ENCODE measurements at places on chromosomes 11 and 22. TPM values are rescaled to one million over a fixed set of nuclear protein-coding genes. Genes with fewer than 3 reads are reported as not detected.
A peak's percentile ranks its signal among the peaks of the same experiment; 100 is the strongest.

DNA sequence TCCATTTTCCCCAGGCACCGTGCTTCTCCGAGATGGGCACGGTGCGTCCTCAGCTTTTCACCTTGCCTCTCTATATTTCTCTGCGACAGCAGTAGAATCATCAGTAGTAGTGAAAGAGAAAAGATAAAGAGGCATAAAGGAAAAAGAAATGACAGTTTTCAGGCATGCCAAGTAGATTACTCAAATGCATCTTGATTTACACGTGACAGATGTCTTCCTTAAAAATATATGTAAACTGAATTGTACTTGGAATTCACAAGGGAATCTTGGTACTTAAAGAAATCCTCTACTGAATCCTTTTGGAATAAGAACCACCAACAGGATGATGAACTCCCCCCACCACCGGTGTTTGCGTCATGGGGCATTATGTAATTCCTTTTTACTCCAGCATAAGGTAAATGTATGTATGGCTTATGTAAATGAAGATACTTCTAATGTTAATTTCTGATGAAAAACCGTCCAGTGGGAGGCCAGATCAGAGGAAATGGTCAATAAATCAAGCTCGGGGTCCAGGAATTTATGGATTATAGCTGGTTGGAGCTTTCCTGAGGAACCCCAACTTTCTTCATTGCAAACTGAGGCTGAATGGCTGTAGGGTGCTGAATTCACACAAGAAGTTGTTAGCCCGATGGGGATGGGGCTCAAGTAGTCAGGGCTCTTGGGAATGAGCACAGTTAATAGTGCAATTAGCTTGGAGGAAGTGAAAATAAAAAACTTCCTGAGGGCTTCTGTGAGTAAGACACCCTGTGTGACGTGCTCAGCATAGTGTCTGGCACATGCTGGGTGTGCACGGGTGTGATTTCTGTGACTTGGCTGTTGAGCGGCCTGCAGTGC lies 630.4 kb downstream of the OPCML start:
- no peak overlapping the region for H3K27ac ChIP-seq
- H3K27me3 ChIP-seq, result no peaks in the 10 kb centered on the region
- no peaks in the 10 kb centered on the region for H3K36me3 ChIP-seq

DNA sequence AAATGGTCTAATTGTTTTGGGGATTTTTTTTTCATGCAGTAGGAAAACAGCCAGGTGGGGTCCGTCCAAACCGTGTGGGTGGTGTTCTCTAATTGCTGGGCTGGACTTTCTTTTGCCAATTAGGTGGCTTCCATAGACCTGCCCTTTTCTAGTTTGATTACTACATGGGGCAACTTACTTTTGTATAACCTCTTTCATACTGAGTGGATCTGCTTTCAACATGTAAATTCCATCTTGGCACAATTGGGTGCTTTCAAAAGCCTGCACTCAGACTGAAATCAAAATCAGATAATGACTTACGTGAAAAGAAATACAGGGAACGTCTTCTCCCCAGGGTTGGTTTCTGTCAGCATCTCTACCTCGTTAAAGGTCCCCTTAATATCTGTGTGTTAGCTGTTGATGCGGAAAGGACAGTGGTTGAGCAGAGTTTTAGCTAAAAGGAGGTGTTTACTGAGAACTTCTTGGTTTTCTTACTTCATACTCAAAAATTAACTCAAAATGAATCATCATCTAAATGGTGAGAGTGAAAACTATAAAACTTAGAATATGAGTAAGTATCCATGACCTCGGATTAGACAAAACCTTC lies 72.1 kb downstream of the BARX2 start:
- H3K27me3 ChIP-seq, result no peaks in the 10 kb centered on the region
- no peak for DNase-seq
- no peaks in the 10 kb centered on the region for H3K4me1 ChIP-seq
- no peak overlapping the region for H3K27ac ChIP-seq
- H3K4me3 ChIP-seq, result no peak overlapping the region
- no peaks in the 10 kb centered on the region for H3K36me3 ChIP-seq

ACRV1 gene
- total RNA-seq, result 0.47 TPM

GRCh38 chr11:2312232-2313042 lies 10.6 kb downstream of the TSPAN32 start:
- no peaks in the 10 kb centered on the region for H3K4me1 ChIP-seq
- H3K27me3 ChIP-seq, result no peaks in the 10 kb centered on the region
- no peaks in the 10 kb centered on the region for H3K36me3 ChIP-seq
- DNase-seq, result no peak
- H3K27ac ChIP-seq, result no peak overlapping the region
- no peak overlapping the region for H3K4me3 ChIP-seq

DNA sequence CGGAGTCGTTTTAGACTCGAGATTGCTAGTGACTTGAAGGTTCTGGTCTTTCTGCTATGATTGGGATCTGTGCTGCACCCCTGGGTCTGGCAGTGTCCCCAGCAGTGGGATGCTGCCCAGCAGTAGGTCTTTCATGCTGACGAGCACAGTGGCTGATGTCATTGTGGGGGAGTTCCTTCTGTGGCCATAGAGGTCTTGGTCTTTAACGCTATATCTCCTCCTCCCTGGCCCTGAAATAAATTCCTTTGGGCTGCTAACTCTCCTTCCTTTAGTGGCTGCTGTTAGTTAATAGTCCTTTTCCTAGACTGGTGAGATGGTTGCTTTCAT lies 136.3 kb downstream of the TEAD1 start:
- H3K4me3 ChIP-seq, result no peak overlapping the region
- no peak overlapping the region for H3K27ac ChIP-seq
- H3K27me3 ChIP-seq, result no peaks in the 10 kb centered on the region
- no peak for DNase-seq
- peaks cover 32% of the 10 kb centered on the region for H3K4me1 ChIP-seq

SNX19 gene
- total RNA-seq, result 33.4 TPM

DNA sequence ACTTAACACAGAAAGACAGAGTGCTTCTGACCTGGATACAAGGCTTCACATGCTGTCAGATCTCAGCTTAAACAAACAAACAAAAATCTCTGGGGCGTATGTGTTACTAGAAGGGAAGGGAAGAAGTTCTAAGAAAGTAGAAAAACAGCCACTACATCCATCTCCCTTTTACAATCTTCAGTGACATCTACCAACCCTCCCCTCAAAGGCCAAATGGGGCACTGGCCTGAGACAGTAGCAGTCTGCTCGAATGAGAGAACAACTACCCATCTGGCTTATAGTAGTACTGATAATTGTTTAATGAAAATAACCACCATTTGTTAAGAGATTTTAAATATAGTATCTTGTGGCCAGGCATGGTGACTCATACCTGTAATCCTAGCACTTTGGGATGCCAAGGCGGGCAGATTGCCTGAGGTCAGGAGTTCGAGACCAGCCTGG lies 29.4 kb downstream of the CCDC83 start:
- H3K4me3 ChIP-seq, result no peak overlapping the region
- DNase-seq, result no peak
- H3K36me3 ChIP-seq, result no peaks in the 10 kb centered on the region
- H3K27me3 ChIP-seq, result no peaks in the 10 kb centered on the region
- no peaks in the 10 kb centered on the region for H3K4me1 ChIP-seq
- no peak overlapping the region for H3K27ac ChIP-seq

PUS3 gene
- total RNA-seq, result 22.1 TPM

- no peak overlapping the region for H3K4me3 ChIP-seq
- DNase-seq, result no peak
- no peak overlapping the region for H3K27ac ChIP-seq
- no peaks in the 10 kb centered on the region for H3K27me3 ChIP-seq
These were observed 101.8 kb upstream of the TIMP3 start for GRCh38 chr22:32699686-32700085.

GRCh38 chr22:29339381-29340235 lies 24.1 kb upstream of the RASL10A start:
- H3K27me3 ChIP-seq, result no peaks in the 10 kb centered on the region
- no peaks in the 10 kb centered on the region for H3K36me3 ChIP-seq
- H3K27ac ChIP-seq, result no peak overlapping the region
- H3K4me1 ChIP-seq, result no peaks in the 10 kb centered on the region

OR5P2 gene
- total RNA-seq, result not detected

- peaks cover 3% of the 10 kb centered on the region for H3K4me1 ChIP-seq
- DNase-seq, result peak; percentile 59
- no peaks in the 10 kb centered on the region for H3K27me3 ChIP-seq
These were observed 522 bp downstream of the TOB2 start for GRCh38 chr22:41446057-41446501.

GRCh38 chr22:42340829-42341383 lies 70.5 kb upstream of the TCF20 start:
- peak; percentile 85 for DNase-seq
- H3K36me3 ChIP-seq, result no peaks in the 10 kb centered on the region
- H3K4me3 ChIP-seq, result peak overlapping the region; percentile 27
- H3K27ac ChIP-seq, result no peak overlapping the region
- peaks cover 45% of the 10 kb centered on the region for H3K4me1 ChIP-seq

GRCh38 chr22:27881421-27881820 lies 37.6 kb downstream of the PITPNB start:
- H3K4me1 ChIP-seq, result peaks cover 77% of the 10 kb centered on the region
- H3K27ac ChIP-seq, result no peak overlapping the region
- no peaks in the 10 kb centered on the region for H3K36me3 ChIP-seq
- DNase-seq, result peak; percentile 47
- no peaks in the 10 kb centered on the region for H3K27me3 ChIP-seq

DNA sequence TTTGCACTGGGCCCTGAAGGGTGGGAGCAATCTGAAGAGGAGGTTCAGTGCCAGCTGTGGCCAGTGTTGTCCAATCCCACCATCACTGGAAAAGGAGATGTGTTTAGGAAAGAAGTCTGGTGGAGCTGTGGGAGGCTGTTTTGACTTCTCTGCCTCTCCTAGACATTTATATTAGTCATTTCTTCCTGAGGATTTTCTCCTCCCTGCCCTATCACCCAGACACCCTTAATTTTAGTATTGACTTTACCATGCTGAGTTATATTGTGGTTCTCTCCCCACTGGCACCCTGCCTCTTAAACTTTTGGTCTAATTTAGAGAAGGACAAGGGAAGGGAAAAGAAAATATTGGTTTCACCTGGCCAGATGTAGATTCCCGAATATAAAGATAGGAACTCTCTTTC lies 159.1 kb downstream of the WNT11 start:
- peaks cover 15% of the 10 kb centered on the region for H3K4me1 ChIP-seq
- no peak overlapping the region for H3K4me3 ChIP-seq
- H3K27me3 ChIP-seq, result no peaks in the 10 kb centered on the region
- no peak overlapping the region for H3K27ac ChIP-seq
- H3K36me3 ChIP-seq, result no peaks in the 10 kb centered on the region

GRCh38 chr22:46036558-46037408 lies 59.8 kb upstream of the WNT7B start:
- peaks cover 13% of the 10 kb centered on the region for H3K4me1 ChIP-seq
- no peak overlapping the region for H3K27ac ChIP-seq
- peak; percentile 61 for DNase-seq
- H3K36me3 ChIP-seq, result no peaks in the 10 kb centered on the region
- H3K27me3 ChIP-seq, result peaks cover 7% of the 10 kb centered on the region

DNA sequence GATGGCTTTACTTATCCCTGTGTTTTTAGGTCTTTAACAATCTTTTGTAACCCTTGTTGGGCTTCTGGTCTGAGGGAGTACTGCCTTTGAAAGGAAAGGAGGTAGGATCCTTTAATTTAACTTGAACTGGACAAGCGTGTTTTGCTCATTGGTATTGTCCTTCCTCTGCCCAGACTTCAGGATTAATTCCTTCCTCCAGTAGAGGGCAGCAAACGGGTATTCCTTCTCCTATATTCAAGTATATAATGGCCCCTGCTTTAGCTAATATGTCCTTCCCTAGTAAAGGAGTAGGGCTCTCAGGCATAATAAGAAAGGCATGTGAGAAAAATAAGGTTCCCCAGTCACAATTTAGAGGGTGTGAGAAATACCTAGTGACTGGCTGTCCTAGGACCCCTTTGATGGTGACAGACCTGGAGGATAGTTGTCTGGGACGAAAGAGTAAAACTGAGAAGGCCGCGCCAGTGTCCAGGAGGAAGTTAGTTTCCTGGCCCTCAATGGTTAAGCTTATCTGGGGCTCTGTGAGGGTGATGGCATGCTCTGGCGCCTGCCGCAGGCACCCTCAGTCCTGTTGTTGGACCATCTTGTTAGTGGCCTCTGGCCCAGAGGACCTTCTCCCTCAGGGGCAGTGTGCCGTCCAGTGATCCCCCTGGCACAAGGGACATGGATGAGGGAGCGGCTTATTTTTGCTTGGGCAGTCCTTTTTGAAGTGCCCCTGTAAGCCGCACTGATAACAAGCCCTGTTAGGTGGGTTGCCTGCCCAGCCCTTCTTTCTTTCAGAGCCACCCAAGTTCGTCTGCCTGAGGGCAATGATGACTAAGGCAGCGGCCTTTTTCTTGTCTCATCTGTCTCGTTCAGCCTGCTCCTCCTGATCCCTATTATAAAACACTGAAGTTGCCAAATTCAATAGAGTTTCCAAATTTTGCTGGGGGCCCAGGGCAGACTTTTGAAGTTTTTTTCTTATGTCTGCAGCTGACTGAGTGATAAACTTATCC lies 51.8 kb downstream of the C11orf71 start:
- no peak overlapping the region for H3K4me3 ChIP-seq
- H3K36me3 ChIP-seq, result no peaks in the 10 kb centered on the region
- no peak overlapping the region for H3K27ac ChIP-seq
- peak; percentile 64 for DNase-seq
- H3K27me3 ChIP-seq, result no peaks in the 10 kb centered on the region

TMEM45B gene
- not detected for total RNA-seq

DNA sequence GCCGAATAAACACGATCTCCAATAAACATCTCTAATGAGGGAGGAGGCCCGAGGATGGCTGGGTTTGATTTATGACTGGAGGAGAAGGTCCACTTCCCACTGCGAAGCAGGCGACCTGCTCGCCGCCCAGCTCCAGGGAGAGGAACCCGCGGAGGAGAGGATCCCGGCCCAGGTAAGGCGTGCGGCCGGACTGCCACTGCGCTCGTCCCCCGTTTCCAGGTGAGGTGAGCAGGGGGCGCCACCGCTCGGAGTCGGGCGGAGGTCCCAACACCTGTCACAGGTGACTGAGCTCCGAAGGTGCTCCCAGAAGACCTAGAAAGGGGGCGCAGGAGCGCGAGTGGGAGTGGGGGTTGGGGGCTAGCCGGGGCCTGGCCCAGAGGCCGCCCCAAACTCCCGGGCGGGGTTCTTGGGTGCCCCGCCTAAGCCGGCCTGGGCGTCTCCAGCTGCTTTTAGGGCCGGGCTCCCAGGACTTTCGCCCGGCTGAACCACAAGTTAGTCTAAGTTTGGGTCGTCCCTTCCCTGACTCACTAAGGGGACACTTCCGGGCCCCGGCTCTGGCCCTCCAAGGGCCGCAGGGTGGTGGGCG lies 5.4 kb upstream of the PAX6 start:
- H3K4me3 ChIP-seq, result peak overlapping the region; percentile 91
- DNase-seq, result peak; percentile 39
- peaks cover 75% of the 10 kb centered on the region for H3K4me1 ChIP-seq
- no peaks in the 10 kb centered on the region for H3K36me3 ChIP-seq

SPDYC gene
- total RNA-seq, result not detected

DNA sequence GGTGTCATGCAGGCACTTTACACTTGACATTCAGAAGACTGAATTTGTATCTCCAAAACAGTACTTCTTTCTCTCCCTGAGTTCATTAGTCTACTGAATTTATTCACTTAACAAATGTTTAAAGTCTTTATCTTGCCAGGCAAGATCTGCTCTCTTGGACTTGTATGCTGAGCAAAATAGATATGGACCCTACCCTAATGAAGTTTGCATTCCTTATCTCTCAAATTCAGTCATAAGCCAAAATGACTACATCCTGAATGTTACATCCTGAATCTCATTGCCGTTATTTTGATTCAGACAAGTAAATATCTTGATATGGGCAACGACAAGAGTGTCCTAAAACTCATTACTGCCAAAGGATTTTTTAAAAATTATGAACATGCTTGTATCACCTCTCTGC lies 29.7 kb downstream of the FAR1 start:
- no peaks in the 10 kb centered on the region for H3K27me3 ChIP-seq
- H3K27ac ChIP-seq, result no peak overlapping the region
- H3K4me3 ChIP-seq, result no peak overlapping the region
- peaks cover 6% of the 10 kb centered on the region for H3K36me3 ChIP-seq
- no peak for DNase-seq
- H3K4me1 ChIP-seq, result peaks cover 1% of the 10 kb centered on the region

IL17REL gene
- not detected for total RNA-seq

GRCh38 chr11:83574519-83574918 lies 288.4 kb upstream of the CCDC90B start:
- H3K4me1 ChIP-seq, result peaks cover 5% of the 10 kb centered on the region
- DNase-seq, result no peak
- H3K4me3 ChIP-seq, result no peak overlapping the region

All from neural progenitor cell (in vitro differentiated cells).